ENCODE measurements at places on chromosomes 5 and 9. TPM values are rescaled to one million over a fixed set of nuclear protein-coding genes. Genes with fewer than 3 reads are reported as not detected.

- no peak for DNase-seq
These were observed 14.7 kb downstream of the NDUFS6 start for GRCh38 chr5:1815881-1816292.

- no peak for DNase-seq
These were observed 294.3 kb upstream of the IRX1 start for GRCh38 chr5:3301306-3301705.

Gene MPDZ
- total RNA-seq: 17.9 TPM

DNA sequence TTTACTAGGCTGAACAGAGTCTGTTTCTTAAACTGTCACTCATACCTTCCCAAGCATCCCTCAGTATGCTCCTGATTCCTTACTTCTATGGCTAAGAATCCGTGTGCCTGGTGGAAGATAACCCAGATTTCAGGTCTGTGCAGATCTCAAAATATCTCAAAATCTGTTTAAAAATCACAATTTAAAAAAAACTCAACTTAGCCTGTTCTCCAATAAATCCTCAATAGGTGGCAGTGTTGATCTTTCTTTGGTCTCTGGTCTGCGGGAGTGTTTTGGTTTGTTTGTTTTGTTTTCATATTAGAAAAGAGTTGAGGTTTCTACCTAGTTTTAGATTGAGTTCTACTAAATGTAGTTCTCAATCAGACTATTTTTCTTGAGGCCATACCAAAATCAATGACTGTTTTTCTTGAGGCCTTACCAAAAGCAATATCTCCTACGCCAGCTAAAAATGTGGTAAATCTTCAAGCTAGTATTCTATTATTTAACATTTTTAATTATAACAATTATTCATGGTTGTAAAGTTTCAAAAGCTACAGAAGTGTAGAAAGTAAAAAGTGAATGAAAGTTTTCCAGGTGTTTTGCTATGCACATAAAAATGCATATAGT, 57.9 kb downstream of the TGFBR1 start:
- DNase-seq: no peak

- no peak for DNase-seq
These were observed 103.2 kb downstream of the MSX2 start for GRCh38 chr5:174827558-174827957.

Gene SLC46A2
- total RNA-seq: not detected

DNA sequence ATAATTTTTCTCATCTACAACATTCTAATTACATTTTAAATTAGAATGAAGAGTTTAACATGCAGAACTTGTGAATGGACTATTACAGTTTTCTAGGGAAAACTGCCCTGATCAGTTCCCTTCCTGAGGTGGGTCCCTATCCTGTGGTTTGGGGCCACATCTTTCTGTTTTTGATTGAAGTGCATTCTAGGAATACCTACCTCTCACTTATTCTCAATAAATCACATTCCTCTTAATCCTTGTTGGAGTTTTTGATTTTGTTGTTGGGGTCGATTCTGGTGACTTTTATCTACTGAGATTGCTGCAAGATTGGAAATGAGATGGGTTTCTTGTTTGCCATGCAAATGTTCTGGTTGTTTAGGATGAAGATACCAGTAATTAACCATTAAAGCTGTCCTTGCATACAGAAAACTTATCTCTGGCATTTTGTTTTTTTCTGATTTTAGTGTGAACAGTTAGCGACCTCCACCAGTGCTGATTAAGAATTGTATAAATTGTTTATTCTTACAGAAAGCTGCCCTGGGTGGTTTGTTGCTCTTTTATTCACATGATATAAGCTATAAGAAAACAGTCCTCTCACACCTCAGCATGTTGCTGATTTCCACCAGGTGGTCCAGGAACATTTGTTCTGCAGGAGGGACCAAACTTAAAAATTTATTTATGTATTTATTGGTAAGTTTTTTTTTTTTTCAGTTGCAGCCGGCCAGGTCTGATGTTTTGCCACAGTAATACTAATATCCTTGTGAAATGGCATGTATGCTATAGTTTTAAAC, 269.9 kb downstream of the FANCC start:
- DNase-seq: no peak

Gene KDM3B
- 84.9 TPM for total RNA-seq

- no peak for DNase-seq
These were observed 48.9 kb upstream of the EIF4EBP3 start for GRCh38 chr5:140498591-140498990.

GRCh38 chr9:134136118-134136995, 475 bp downstream of the WDR5 start:
- no peak for DNase-seq

Gene CKMT2
- total RNA-seq: 1,114 TPM

Gene GPR151
- total RNA-seq: not detected

Gene RECK
- 2.9 TPM for total RNA-seq

Gene TSSK1B
- total RNA-seq: not detected

GRCh38 chr5:96885518-96886338, 9.4 kb downstream of the ERAP2 start:
- DNase-seq: peak; percentile 69

- no peak for DNase-seq
These were observed 97.7 kb upstream of the SLC12A2 start for GRCh38 chr5:127985811-127986325.

DNA sequence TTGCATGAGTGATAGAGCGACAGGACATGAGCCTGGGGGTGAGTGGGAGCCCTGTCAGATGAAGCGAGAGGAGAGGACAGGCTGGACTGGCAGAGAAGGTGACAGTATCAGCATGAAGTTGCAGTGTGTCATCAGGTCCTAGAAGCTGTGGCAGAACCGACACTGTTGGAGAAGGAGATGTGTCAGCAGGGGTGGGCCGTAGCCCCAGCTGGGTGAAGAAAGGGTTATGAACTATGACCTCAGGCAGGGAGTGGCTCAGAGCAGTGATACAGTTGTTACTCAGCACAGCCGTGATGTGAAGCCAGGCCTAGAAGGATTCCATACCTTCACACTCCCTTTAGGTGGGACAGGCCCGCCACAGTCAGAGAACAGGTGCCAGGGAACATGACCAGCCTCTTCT, 7.6 kb downstream of the PCYOX1L start:
- no peak for DNase-seq

GRCh38 chr9:94925751-94926430, 199.4 kb downstream of the AOPEP start:
- no peak for DNase-seq

Gene PCDHAC2
- not detected for total RNA-seq

DNA sequence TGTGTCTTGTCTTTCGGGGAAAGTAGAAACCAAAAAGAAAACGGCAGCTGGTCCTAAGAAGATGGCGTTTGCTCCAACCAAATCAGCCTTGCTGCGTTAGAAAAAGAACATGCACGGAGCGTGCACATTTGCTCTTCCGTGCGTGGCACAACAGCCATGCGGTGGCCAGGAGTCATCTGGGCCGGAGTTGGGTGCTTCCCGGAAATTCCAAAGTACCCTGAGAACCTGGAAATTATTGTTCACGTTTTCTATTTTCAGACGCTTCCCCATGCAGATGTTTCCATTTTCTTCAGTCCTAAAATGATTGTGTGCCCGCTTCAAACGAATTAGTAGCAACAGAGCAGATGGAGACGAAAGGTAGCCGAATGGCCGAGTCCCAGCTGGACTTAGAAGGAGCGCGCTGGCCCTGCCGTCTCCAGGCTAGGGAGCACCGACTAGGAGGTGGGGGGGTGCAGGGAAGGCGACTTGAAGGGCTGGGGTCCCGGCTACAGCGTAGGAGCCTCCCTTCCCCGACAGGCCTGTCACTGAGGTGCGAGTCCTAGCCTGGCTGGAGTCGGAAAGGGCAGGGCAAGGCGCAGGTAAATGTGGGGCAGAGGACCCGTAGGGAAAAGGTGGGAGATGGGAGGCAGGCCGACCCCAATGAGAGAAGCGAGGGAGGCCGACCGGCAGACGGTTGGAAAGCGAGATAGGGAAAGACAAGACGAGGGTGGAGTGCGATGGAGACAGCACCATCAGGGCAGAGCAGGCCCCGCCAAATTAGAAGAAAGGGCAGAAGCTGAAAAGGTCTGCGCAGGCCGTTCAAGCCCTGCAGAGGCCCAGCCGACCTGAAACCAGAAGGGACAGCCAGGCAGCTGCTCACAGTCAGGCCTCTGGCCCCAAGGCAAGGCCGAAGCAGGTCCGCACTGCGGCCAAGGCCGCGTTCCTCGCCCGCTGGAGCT, 1.4 kb downstream of the BARX1 start:
- DNase-seq: no peak

Gene CMBL
- 35.5 TPM for total RNA-seq

- DNase-seq: peak; percentile 61
These were observed 4.7 kb upstream of the TOR2A start for GRCh38 chr9:127739614-127740330.

GRCh38 chr5:179829732-179830435, 9.2 kb downstream of the SQSTM1 start:
- no peak for DNase-seq

DNA sequence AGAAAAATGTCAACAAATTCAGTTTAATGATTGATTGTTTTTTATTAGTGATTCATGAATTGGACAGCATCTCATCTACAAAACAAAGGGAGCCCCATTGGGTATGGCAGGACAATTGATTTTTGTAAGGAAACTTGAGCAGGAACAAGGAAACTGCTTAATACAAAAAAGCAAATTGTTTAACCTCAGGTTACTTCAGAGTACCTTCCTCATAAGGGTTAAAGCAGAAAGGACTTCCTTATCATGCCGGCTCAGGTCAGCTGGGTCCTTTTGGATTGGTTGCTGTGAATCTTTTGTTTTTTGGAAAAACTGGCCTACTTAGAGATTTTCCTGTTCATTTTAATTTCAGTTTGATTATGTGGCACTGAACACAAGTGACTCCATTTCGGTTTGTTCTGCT, 211.8 kb downstream of the ARRDC3 start:
- DNase-seq: no peak

Gene PSAT1
- not detected for total RNA-seq

GRCh38 chr5:29811914-29812679, 1381.4 kb upstream of the CDH6 start:
- no peak for DNase-seq

Gene DEPDC1B
- 0.42 TPM for total RNA-seq

Gene TMOD1
- 202 TPM for total RNA-seq

DNA sequence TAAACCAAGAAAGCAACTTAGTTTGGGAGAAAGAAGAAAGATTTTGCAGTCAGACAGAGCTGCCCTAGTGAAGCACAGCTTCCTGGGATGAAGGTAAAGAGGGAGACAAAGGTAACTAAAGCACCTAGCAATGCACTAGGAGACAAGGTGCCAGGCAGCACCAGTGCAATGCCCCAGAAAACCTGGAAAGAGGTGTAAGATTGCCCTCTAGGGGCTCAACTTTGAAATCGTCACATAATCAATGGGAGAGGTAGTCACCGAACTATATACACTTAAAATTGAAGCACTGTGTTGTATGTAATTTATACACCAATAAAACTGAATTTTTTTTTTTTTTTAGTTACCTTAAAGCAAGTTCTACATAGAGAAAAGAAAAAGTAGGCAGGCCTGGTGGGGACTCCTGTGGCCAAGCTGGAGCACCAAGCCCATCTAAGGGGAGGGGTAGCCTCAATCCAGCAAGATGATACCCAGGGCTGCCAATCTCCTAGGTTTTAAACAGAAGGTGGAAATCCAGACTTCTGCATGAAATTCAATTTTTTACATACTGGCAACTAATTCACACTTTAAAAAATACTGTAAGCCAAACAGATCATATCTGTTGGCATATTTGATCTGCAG, 48.2 kb downstream of the CDK5RAP2 start:
- no peak for DNase-seq

Measured in gastrocnemius medialis (tissue), 4 donors.